ENCODE measurements at places on chromosomes 12 and 14.

GRCh38 chr12:67413577-67413976 lies 144.4 kb downstream of the CAND1 start:
- DNase-seq = no peak

- no peak for DNase-seq
Measured at GRCh38 chr12:120460157-120460556, 9.4 kb downstream of the SRSF9 start.

- no peak for DNase-seq
Measured at GRCh38 chr12:15728118-15728598, 61.0 kb downstream of the EPS8 start.

DNA sequence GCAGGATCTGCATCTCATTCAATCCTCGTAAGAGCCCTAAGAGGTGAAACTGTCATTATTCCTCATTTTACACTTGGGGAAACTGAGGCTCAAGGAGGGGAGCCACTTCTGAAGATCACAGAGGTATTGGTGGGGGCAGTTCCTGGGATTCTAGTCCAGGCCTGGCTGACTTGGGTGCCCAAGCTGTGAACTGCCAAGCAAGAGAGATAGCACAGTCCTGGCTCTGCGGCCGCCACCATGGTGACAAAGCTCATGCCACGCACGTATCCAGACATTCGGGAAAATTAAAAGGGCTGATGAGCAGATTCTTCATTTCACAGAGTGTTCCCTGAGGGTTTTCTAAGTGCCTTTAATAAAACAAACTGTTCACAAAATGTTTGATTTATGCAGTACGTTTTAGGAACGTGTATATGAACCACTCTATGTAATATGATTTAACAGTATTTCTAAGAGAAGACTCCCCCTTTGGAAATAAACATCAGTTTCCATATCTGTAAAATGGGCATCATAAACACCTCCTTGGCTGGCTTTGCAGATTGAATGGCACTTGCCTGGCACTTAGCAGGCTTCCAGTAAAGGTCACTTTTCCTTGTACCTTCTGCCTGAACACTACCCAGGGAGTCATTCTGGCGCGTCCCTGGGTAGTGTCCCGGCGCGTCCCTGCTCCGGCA lies 84.6 kb downstream of the ACACB start:
- DNase-seq = no peak

- no peak for DNase-seq
Measured at GRCh38 chr12:46219877-46220655, 48.8 kb downstream of the SLC38A1 start.

GRCh38 chr12:124422142-124422569 lies 127.3 kb downstream of the RFLNA start:
- DNase-seq = no peak

DNA sequence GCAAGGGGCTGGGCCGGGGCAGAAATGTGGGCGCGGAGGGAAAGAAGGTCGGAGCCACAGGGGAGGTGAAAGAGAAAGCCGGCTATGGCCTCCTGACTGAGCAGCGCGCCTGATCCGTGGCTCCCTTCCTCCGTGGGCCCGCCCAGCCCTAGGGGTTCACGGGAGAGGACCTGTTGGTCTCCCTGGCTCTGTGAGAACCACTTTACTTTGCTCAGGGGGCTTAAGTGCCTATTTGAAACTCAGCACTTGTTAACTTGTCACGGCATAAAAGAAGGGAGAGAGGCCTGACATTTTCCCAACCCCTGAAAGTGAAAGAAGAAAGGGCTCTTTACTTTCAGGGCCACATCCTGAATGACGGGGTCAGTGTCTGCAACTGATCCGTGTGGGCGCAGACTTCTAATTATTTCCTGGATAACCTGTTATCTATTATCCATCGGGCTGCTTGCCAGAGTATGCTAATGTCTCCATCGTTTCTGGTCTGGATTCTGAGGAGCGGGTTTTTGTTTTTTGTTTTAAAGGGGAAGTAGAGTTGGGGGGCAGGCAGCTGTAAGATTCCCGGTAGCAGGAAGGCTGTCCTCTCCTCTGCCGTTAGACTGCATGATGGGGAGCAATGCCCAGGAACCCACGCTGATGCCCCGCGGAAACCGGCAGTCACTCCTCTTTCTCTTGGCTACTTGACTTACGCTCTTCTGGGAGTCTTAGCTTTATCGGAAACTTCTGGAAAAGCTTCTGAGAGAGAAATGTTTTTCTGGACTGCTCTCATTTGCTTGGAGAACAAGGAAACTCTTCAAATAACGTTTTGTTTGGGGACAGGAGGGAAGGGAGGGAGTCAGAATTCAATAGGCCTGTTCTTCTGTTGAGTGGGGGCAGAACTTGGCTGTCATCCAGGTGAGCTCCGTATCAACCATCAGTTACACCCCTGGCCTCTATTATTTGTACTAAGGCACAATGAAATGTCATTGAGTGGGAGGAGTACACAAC lies 127.7 kb upstream of the MAX start:
- DNase-seq = no peak

- no peak for DNase-seq
Measured at GRCh38 chr12:88144037-88144436, 1.9 kb downstream of the TMTC3 start.

DNA sequence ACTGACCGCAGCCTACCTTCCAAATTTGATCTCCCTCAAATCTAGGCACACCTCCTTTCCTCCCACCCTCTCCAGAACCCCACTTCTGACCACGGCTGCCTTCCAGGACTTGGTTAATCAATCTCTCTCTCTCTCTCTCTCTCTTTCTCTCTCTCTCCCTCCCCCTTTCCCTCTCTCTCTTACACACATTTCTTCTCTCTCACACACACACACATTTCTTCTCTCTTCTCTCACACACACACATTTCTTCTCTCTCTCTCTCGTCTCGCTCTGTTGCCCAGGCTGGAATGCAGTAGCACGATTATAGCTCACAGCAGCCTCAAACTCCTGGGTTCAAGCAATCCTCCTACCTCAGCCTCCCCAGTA lies 521 bp upstream of the GMFB start:
- no peak for DNase-seq

DNA sequence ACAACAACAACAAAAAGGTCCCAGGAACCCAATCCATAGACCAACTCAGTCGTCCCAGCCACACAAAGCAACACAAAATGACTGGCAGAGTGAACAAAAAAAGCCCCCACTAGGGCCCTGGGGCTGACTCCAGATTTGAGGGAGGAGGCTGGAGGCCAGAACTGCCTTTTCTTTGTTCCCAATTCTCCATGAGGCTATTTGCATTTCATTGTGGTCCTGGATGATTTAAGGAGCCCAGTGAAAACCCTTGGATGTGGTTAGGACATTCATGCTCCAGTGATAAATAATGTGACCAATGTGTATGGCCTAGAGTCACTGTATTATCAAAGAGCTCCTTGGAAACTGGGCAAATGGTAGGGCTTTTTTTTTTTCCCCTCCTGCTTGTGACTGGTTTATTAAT lies 192.9 kb downstream of the NUAK1 start:
- no peak for DNase-seq

- DNase-seq = no peak
Measured at GRCh38 chr12:104189915-104190555, 25.5 kb upstream of the TXNRD1 start.

- no peak for DNase-seq
Measured at GRCh38 chr12:12784911-12785814, at the start of gene APOLD1. Gene APOLD1, plus strand, starts transcription at chr12:12785659. Its CDS starts 33 bp downstream, at chr12:12785692.

GRCh38 chr12:6367065-6367968 lies 8.0 kb downstream of the SCNN1A start:
- no peak for DNase-seq

DNA sequence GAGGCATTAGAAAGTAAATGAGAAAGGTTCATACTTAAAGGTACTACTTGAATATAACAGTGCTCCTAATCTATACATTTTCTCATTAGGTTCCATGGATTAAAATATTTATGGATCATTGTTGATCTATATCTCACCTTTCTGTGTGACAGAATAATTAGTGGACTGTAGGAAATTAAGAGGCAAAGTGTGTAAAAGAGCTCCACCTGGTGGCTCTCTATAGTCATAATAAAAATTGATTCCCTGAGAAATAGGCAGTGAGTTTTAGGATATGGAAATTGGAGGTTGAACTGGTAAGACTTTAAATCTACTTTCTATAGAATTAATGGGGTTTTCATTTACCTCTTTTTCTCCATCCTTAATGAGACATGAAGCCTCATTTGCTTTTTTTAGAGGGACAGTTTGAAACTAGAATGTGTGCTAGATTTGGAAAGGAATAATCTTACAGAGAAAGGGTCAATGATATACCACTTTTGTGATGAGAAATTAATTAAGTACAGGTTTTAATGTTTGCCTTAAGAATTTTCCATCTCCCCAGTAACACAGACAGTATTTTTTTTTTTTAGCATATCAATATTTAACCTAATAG lies 11.8 kb upstream of the DERA start:
- no peak for DNase-seq

DNA sequence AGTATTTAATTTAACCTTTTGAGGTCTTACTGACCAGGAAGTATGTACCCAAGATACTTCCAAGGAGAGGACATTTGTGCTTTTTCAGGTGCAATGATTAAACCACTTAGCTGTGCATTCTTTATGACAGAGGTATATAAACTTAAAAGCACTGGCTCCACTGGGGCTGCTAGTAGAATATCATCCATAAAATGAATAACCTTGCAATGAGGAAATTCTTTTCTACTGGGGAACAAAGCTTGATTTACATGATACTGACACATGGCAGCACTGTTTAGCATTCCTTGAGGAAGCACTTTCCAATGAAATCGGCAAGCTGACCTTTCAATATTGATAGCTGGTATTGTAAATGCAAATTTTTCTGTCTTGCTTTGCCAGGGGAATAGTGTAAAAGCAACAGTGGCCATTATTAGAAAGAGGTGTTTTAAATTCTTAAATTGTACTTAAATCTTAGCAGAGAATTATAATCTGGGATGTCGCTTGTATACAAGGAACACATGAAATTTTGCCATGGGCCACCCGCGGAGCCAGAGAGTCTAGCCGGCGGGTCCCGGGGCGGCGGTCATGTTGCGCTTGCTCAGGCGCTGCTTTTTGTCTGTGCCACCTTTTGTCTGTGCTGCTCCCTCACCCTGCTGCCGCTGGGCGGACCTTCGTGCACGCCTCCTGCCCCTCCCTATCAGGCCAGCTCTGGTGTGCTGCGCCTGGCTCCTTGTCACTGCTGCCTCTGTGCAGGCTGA lies 20.9 kb upstream of the BLTP3B start:
- peak; percentile 10 for DNase-seq

GRCh38 chr12:83018088-83018487 lies 331.4 kb downstream of the TMTC2 start:
- DNase-seq = no peak

DNA sequence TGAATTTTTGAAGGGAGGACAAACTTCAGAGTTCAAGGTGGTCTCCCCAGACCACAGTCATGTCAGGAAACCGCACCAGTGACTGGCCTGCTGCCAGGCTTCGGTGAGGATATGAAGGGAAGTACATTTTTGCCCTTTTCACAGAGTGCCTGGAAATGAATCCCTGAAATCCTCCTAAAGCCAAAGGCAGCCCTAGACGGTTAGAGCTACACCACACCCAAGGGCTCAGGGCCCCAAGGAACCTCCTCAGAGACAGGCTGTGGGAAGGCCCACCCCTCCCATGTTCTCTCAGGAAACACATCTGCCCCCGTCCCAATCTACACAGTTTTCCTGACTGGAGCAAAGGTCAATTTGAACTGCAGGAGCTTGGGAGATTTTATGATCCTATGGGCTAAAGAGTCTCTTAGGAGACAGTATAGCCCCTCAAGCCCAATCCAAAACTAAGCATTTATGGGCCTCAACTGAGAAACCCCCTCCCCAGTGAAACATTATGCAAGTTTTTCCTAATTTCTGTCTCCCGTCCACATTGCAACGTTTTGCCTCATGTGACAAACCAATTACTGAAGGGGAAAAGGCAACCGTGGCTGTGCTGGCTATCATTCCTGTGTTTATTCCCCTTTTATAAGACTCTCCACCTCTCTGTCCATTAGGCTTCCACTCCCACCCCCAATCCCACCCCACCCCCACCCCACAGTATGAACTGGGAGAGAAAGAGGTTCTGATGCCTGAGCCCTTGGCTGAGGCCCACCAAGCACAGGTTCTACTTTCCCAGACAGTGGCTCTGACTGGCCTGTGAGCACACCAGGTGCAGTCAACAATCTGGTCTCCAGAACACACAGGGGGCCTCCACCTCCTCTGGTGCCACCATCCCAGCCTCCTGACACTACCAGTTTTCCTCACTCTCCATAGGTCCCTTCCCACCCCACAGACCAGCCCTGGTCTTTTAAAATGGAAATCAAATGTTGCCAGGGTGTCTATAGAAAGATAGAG lies 9.6 kb upstream of the RNASE1 start:
- DNase-seq = no peak

DNA sequence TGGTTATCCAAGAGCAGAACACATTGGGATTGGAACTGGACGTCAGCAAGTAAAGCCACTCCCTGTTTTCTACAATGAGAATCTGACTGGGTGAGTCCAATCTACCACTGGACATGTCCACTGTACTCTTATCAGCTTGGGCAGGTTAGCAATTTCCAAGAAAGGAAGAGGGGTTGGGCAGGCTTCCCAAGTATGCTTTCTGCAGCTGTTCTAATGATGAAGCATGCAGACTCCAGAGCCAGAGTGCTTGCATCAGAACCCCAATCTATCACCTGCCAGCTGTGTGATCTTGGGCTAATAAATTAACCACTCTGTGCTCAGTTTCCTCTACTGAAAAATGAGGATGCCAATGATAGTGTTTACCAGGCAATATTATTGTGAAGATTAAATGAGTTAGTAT lies 92.0 kb downstream of the EMP1 start:
- DNase-seq = no peak

GRCh38 chr14:104638927-104639450 lies 34.4 kb upstream of the TMEM179 start:
- no peak for DNase-seq

GRCh38 chr14:94601884-94602391 lies 10.3 kb upstream of the SERPINA3 start:
- DNase-seq = no peak

DNA sequence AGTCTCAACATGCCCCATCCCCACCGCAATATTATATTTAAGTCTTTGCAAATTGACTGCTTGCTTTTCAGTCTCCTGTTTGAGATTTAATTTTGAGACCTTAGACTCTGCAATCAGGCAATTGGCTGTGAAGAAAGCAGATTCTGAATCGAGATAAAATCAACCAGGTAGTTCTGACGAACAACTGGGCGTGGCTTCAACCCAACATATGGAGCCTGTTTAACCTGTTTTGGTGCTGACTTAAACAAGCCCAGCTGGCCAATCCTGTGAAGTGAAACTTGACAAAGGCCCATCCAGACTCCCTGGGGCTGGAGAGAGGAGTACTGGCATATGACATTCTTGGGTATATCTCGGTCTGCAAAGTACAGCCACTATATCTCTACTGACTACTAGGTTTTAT lies 9.8 kb upstream of the CIPC start:
- DNase-seq = no peak

- no peak for DNase-seq
Measured at GRCh38 chr14:99744199-99744872, 48.9 kb upstream of the EML1 start.
